ENCODE measurements at places on chromosomes 13 and 19.

GRCh38 chr19:15666883-15667282 lies 6.0 kb upstream of the CYP4F12 start:
- DNase-seq = no peak

- DNase-seq = no peak
Observed at GRCh38 chr19:12996406-12997094, 1.3 kb downstream of the NFIX start.

GRCh38 chr19:51410950-51411748 lies 6.3 kb downstream of the SIGLEC10 start:
- DNase-seq = no peak

- DNase-seq = no peak
Observed at GRCh38 chr13:114106526-114106925, 25.9 kb downstream of the RASA3 start.

GRCh38 chr19:29724102-29724641 lies 9.1 kb upstream of the C19orf12 start:
- DNase-seq = no peak

GRCh38 chr19:55633861-55634260 lies 6.9 kb upstream of the ZNF580 start:
- DNase-seq = no peak

DNA sequence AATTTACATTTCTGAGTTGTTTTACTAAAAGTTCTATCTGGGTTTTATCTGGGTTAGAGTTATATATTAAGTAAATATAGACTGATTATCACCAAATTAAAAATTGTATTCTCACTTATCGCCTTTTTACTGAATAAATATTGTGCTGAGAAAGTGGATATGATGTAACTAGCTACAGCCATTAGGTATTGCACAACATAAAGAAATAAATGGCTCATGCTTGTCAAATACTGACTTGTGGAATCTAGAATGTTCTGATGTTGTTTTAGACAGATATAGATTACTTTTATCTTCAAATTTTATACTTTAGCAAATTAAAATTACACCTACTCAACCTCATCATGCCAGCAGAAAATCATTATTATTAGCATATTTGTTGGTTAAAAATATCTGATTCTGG lies 1277.1 kb upstream of the MIR17HG start:
- DNase-seq = no peak

DNA sequence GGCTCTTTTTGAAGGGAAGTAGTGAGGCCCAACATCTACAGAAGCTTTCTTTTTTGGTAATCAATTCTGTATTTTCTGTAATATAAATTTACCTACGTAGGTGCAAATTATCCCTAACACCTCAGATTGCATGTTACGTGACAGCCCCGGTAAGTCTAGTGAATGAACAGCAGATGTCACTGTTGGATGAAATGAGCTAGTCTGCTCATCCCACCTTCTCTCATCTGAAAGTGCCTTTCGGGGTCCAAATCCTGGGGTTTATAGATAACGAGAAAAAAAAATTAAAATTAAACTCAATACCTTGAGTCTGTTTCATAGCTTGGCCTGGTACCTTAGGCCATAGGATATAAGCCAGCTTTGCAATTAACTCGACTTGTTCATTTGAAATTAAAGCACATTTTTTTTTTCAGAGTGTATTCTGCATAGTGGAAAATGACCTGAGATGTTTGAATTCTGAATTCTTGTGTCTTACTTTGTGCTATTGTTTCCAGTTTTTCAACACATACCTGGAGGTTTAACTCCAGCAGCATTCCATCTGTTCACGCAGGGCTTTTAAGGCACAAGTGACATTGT lies 548.2 kb downstream of the GPC5 start:
- DNase-seq = peak; percentile 47

- DNase-seq = no peak
Observed at GRCh38 chr19:48509467-48510194, 2.0 kb downstream of the LMTK3 start.

DNA sequence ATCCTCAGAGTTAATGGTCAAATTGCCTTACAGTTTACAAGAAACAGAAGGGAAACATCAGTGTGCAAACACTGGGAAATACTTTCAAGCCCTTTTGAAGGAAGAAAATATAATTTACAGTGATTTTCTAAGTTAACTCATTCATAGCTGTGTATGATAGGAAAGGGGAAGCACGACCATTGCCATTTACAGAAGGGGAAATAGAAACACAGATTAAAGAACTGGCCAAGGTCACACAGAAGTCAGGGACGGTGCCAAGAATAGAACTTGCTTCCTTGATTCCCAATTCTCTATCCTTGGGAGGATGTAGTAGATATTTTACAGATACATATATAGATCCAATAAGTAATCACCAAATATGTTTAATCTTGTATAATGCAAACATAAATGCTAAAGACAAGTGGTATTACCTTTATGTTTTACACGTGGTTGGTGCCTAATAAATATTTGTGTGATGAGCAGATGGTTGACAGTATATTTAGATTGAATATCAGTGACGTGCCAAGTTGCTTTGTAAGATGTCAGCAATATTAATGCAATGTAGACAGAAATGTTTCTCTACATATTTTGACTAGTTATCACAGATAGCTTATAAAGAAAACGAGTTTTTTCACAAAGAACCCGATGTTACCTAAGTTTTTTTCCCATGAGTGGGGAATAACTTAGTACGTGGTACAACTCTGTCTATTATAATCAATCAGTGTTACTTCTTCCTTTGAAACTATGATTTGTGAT lies 73.1 kb downstream of the FLT1 start:
- DNase-seq = no peak
